ENCODE measurements at places on chromosomes 12 and 14.

DNA sequence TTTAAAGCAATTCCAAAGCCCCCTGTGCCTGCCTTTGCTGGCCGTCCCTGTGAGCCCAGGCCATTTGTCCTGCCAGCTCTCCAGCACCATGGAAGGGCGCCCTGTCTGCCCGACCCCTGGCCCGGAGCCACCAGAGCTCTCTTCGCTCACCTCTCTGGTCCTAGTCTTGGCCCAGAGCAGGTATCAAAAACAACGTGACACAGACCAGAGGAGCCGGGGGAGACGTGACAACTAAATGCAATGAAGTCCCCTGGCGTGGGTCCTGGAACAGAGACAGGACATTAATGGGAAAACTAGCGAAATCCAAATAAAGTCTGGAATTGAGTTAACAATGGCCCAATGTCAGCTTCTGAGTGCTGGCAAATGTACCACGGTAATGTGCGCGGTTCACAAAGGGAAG lies 83.2 kb upstream of the DIO3 start:
- DNase-seq, result no peak

GRCh38 chr12:50151047-50151687 lies 16.0 kb downstream of the CERS5 start:
- DNase-seq, result no peak

DNA sequence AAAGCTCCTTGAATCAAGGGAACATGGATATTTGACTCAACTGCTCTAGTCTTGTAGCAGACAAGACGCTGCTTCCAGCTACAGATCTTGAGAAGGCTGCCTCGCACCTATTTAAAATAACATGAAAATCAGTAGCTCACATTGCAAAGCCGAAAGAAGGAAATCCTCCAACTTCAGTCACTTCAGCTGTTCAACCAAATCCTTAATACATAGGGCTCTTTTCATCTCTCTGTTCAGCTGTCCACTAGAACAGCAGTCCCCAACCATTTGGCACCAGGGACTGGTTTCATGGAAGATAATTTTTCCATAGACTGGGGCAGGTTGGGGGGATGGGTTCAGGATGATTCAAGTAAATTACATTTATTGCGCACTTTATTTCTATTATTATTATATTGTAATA lies 1116.0 kb upstream of the TMEM132C start:
- DNase-seq, result no peak

- DNase-seq, result no peak
These were observed 60.5 kb downstream of the SLC38A1 start for GRCh38 chr12:46208370-46208769.

GRCh38 chr12:49037111-49037946 lies 18.8 kb upstream of the PRKAG1 start:
- no peak for DNase-seq

Data from fibroblast of skin of left quadriceps (primary cell).